Head of caudate nucleus (tissue), 42 donors: ENCODE measurements at places on chromosomes 1 and 21.

DNA sequence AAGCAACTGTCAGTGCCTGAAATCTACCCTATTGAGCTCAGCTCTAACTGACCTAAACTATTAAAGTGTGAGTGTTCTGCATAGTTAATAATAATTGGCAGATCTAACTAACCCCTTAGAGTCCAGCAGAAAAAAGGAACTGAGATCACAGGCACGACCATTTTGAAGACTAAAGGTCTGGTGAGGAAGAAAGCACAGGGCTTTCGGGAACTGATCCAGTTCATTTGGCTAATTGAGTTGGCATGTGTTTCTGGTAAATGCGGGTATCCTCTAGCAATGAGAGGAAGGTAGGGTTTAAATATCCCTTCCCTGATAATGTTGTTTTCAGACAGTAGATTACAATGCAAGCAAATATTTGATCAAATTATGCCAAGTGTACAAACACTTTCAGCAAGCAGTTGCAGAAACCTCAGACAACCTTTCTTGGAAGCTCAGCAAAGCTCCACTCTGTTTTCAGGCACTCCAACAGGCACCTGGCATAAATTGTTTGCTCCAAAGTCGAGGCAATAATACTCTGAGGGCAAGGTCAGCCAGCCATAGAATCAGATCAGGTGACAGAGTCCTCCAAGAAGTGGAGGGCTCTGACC, 100.8 kb downstream of the KCNK1 start:
- DNase-seq = no peak

DNA sequence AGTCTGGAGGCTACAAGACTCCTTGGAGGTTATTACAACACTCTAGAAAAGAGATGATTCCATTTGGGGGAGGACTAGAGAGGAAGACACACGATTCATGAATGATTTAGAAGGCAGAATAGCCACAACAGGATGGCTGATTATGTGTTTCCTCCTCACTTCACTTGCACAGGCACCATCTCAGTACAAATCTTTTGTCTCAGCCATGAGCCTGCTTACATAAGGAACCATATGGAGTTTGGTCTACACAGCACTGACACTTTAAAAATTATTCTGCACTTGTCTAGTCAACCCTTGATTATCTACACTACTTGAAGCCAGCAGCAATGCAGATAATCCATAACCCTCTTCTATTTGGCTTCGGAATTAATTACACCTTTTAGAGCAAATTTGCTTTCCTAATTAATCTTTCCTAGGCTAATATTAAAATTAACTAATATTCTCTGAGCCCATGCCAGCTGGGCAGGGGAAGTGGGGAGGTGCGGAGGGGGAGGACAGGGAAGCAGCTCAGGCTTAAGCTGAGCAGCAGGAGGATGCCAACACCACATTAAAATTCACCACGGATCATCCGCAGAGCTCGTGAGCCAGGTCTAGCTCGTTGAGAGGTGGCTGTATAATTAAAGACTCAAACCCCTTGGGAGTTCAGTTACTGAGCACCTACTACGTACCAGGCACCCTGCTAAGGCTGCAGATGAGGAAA, 3.2 kb upstream of the LEMD1 start:
- DNase-seq = no peak

DNA sequence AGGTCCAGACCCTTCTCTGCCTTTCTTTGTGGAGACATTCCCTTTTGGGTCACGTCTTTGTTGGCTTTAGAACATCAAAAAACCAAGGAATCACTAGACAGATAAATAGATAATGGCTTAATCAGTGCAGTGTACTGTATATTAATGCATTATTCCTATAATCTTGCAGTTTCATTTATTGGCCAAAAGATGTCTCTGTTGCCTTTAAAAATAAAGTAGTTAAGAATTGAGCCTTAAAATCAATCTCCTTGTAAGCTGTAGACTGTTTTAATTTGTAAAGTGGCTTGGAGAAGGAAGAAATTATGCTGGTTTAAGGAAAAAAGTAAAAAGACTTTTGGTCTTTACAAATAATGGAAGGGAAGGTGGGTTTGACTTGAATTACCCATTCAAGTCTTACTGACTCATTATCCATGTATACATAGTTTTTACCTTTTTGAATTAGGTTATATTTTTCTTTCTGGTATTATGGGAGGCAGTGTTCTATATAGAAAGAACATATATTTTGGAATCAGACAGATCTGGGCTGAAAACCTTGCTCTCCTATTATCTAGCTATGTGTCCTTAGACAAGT, 84.6 kb downstream of the VPS13D start:
- DNase-seq = no peak

GRCh38 chr1:230507236-230507635, 81.1 kb upstream of the PGBD5 start:
- no peak for DNase-seq

DNA sequence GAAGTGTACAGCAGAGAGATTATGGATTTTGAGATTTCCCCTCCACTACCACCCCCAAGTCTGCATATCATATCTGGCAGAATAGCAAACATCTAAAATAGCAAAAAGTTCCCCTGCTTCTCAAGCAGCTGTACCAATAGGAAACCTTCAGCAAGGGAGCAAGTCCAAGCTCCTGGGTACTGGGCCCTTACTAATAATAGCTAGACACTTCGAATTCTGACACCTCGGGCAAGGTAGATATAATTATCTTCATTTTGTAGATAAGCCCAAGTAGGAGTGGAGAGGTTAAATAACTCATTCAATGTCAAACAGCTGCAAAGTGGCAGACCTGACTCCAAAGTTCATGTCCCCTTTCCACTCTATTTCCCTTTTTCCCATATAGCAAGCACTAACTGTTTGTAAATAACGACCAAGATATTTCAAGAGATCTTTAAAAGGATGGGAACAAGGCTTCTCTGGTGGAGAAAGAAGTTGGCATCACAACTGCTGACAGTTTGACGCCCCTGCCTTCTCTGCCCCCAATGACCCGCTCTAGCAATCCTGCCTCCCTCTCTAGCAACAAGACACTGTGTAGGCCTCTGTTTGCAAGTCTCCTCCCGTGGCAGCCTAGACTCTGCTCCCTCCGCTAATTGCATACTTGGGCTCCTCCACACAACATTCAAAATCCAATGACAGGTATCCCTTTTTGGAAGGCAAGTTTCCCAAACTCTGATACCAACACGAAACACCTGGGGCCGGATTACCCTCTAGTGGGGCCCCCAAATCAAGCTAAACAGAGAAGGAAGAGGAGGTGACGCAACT, 18.7 kb upstream of the ADAR start:
- DNase-seq = no peak

- no peak for DNase-seq
These were observed at the start of gene GIPC2 for GRCh38 chr1:78045926-78046778. Gene GIPC2, plus strand, starts transcription at chr1:78045966. Its CDS starts 129 bp downstream, at chr1:78046095.

DNA sequence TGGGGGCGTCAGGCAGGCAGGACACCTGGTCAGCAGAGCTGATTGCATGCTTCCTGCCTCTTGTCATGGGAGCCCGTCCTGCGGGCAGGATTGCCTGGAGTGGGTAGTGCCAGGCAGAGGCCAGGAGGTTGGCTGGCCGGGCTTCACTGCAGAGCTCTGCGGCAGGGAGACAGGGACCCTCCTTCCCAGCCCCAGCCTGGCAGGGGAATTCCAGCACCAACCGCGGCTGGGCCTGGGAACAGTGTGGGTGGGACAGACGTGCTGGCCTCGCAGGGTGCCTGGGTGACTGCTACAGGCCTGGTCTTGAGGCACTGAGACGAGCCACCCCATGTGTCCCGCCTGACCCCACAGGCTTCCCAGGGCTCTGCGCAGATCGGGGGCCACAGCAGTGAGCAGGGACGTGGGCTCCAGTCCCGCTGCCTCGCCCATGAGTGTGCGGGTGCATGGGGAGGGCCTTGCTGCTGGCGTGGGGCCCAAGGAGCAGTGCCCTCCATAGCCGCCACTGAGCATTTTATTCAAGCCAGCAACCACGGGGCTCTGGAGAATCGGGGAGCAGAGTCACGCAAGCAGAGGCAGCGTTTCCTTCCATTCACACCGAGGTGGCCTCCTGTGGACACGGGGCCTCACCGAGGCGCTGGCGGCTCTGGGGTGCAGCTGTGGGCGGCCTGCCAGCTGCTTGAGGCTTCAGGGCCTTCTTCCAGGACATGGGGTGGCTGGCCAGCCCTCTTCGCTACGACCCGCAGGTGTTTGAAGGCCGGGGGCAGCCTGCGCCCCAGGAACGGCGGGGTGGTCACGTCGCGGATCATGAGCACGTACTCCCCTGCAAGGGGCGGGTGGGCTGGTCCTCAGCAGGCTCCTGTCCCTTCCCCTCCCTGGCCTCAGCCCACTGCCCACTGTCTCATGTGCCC, 70.3 kb downstream of the MORN1 start:
- no peak for DNase-seq

DNA sequence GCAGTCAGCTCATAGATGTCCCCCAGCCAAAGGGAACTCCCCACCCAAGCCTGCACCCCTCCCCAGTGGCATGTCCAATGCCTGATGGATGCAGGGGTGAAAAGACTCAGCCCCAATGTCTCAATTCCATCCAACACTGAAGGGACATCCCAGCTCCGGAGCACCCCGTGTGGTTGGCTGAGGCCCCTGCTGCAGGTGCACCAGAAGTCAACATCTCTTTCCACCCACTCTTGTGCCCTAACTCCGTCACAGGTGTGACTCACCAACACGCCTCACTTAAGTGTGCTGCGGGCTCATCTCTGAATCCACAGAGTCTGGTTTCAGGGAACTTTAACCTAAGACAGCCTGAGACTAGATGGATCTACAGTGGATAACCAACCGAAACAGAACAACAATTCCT, 40.9 kb upstream of the ZBTB18 start:
- DNase-seq = peak; percentile 9

DNA sequence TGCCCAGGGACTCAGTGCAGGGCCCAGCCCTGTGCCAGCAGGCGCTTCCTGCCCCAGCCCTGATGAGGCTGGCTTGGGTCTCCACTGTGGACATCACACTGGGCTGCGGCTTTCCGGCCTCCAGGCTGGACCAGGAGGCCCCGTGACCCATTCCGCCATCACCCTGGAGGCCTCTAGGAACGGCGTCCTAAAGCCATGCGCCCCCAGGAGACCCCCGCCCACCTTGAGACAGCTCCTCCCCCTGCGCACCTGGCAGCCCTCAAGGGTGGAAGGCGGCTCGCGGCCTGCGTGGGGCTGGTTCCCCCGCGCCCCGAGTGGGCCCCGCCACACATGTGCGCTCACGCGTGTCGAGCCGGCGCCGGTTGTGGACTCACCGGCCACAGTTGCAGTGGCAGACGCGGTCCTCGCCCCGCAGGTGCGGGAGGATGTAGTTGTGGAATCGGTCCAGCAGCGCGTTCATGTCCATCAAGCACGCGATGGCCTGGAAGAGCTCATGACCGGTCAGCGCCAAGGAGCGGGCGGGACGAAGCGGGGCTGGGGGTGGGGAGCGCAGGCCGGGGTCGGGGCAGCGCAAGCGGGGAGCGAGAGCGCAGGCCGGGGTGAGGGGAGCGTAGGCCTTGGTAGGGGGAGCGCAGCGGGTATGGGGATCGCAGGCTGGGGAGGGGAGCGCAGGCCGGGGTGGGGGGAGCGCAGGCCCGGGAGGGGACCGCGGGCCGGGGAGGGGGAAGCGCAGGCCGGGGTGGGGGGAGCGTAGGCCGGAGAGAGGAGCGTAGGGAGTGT, 924 bp downstream of the TMEM240 start:
- no peak for DNase-seq

- no peak for DNase-seq
These were observed 51.1 kb upstream of the RGS21 start for GRCh38 chr1:192265516-192266173.

- no peak for DNase-seq
These were observed 102.5 kb upstream of the USP24 start for GRCh38 chr1:55317673-55318072.

GRCh38 chr1:247966532-247967204, 1.6 kb downstream of the OR2AK2 start:
- no peak for DNase-seq

GRCh38 chr1:54277451-54278341, 77.7 kb downstream of the MRPL37 start:
- no peak for DNase-seq

GRCh38 chr1:4801192-4801924, 146.9 kb downstream of the AJAP1 start:
- DNase-seq = peak; percentile 88

DNA sequence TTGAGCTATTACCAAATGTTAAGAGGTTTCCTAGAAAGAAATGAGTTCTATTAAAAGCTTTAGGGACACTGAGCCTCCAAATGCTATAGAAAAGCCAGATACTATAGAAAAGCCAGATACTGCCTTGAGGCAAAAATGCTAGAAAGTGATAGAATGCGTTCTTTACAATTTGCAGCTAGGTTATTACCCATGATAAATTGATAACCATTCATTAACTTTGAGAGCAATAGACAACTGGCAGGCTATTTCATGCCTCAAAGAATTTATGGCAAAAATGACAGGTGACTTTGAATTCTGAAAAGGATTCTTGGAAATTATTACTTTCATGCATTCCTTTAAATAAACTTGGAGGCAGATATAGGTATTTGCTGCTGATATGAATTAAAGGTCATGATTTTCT, 51.6 kb downstream of the SMYD3 start:
- DNase-seq = no peak

DNA sequence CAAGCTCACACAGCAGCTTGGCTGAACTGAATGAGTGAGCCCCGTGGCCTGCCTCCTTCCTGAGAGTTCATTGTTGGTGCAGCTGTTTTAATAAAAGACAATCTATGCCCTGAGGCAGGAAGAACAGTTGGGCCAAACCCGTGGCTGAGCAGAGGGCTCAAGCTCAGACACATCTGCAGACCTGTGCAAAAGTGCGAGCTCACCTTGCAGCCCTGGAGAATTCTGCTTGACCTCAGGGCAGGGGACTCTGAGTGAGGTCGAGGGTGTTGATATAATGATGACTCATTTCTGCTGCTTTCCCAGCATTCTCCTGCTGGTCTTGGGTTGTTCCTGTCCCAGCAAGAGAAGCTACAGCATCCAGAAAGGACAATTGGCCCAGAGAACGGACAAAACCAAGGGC, 61.0 kb downstream of the ATP5PO start:
- no peak for DNase-seq

- DNase-seq = no peak
These were observed 57.1 kb downstream of the KCNC4 start for GRCh38 chr1:110267260-110267659.

DNA sequence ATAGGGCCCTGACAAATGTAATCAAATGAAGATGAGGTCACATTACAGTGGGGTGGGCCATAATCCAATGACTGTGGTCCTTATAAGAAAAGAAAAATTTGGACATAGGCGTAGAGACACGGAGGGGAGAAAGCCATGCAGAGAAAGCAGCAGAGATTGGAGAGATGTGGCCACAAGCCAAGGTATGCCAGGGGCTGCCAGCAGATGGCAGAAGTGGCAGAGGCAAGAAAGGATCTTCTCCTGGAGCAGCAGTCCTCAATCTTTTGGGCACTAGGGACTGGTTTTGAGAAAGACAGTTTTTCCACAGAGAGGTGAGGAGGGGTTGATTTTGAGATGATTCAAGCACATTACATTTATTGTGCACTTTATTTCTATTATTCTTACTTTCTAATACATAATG, 355.1 kb downstream of the NPHP4 start:
- peak; percentile 52 for DNase-seq

- no peak for DNase-seq
These were observed 261.2 kb downstream of the NPHP4 start for GRCh38 chr1:5731110-5731423.

DNA sequence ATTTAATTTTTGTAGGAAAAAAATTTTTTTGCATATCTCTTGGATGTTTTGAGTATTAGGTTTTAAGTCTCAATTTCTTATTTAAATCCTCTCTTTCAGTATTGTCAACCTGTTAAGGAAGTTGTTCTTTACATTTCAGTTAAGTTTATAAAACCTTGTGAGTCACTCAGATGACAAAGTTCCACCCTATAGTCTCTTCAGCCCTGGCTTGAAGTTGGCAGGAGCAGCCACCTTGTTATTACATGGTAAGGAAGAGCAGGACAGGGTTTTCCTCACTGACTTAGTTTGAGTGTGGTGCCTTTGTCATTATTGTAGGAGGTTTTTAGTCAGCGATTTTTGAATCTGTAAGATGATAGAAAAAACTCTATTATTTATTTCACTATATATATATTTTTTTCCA, 2143.9 kb downstream of the MRPL39 start:
- DNase-seq = no peak
